ENCODE measurements at places on chromosomes 11 and 22. TPM values are rescaled to one million over a fixed set of nuclear protein-coding genes. Genes with fewer than 3 reads are reported as not detected.
A peak's percentile ranks its signal among the peaks of the same experiment; 100 is the strongest.

DNA sequence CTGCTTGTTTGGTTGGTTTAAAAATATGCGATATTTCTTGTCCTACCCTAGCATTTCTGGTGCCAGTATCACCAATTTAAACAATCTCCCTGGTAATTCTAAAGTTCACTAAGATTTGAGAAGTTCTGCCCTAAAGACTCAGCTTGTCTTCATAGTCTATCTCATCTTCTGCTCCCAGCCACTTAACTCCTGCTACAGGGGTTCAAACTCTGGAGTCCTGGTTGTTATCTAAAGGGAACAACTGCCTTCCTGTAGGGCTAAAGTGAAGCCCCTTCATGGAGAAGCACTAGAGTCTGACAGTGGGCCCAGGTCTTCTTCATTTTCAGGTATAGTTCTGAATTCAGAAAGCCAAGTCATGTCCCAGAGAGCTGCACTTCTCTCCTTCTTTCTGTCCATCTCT, 73.2 kb downstream of the CTNND1 start:
- DNase-seq: no peak
- H3K27ac ChIP-seq: no peak overlapping the region
- H3K4me1 ChIP-seq: no peaks in the 10 kb centered on the region
- H3K4me3 ChIP-seq: no peak overlapping the region
- H3K27me3 ChIP-seq: no peaks in the 10 kb centered on the region
- H3K36me3 ChIP-seq: no peaks in the 10 kb centered on the region

DNA sequence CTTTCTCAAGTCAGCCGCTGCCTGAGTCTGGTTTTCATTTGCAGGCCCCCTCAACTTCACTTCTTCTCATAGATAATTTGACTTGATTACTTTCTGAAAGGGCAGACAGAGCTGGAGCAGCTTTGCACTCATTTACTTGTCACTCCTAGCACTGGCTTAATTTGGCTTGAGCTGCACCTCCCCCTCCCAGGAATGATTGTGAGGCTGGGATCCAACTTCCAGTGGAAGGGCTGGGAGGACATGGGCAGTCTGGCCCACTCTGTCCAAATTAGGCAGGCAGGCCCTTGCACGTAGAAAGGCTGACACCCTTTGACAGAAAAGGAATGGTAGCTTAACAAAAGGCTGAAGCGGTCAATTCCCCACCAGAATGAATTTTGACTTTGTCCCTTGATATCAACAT, 453.9 kb downstream of the ETS1 start:
- H3K27ac ChIP-seq: no peak overlapping the region
- no peak for DNase-seq
- H3K4me3 ChIP-seq: no peak overlapping the region

DNA sequence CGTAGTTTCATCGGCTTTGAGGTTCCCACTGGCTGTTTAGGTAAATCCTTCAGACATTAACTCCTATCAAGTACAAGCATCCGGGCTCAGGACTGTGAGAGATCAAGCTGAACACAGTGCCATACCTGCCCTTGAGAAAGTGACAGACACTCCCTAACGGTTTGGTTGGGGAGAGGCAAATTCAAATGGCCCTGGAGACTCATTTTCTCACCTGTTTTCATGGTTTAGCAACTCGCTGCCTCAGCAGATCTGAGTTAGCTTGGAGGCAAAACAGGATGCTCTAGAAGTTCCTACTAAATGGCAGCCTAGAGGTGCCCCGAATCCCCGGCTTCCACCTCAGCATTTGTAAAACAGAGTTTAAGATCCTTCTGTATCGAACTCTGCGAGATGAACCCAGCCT, 3.6 kb upstream of the FBXO3 start:
- H3K36me3 ChIP-seq: no peaks in the 10 kb centered on the region
- H3K27me3 ChIP-seq: no peaks in the 10 kb centered on the region
- no peak for DNase-seq
- H3K4me1 ChIP-seq: peaks cover under 1% of the 10 kb centered on the region

- H3K36me3 ChIP-seq: no peaks in the 10 kb centered on the region
- H3K27me3 ChIP-seq: no peaks in the 10 kb centered on the region
- H3K4me3 ChIP-seq: no peak overlapping the region
- no peak overlapping the region for H3K27ac ChIP-seq
These were observed 47.2 kb downstream of the LRFN4 start for GRCh38 chr11:66904055-66904454.

DNA sequence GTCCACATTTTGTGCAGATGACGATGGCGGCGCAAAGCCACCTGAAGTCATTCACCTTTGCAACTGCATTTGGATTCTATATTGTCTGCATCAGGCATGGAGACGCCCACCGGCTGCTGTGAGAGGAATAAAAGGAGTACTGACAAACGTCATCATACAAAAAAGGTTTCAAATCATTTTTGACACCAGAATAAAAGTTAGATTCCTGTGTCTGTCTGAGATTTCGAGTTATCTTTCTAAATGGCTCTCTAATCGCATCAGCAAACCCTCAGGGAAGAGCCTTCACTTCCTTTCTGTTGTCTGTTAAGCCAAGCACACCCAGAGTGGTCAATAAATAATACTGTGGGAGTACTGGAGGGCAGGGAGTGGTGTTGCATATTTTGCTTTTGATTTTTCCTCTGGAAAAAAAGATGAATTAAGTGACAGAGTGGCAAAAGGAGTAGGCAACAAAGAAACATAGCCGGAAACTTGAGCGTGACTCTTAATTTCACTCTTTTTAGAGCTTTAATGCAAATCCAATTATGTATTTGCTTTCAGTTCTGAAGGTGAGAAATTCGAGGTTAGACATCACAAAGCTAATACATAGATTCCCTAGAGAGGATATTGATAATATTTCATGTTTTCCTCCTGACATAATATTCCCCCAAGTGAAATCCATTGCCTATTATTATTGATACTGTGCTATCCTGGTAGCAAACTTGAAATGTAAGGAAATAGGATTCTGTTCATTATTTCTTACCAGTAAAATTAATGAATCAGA, 150.8 kb upstream of the MTMR2 start:
- no peaks in the 10 kb centered on the region for H3K36me3 ChIP-seq
- H3K4me1 ChIP-seq: peaks cover 3% of the 10 kb centered on the region
- H3K27ac ChIP-seq: peak overlapping the region; percentile 58
- no peak for DNase-seq

- H3K4me1 ChIP-seq: no peaks in the 10 kb centered on the region
- no peak overlapping the region for H3K27ac ChIP-seq
- no peak overlapping the region for H3K4me3 ChIP-seq
These were observed 3.3 kb downstream of the C2CD2L start for GRCh38 chr11:119110439-119110838.

- no peaks in the 10 kb centered on the region for H3K27me3 ChIP-seq
- no peak overlapping the region for H3K4me3 ChIP-seq
- H3K4me1 ChIP-seq: no peaks in the 10 kb centered on the region
- DNase-seq: peak; percentile 31
These were observed 17.0 kb downstream of the KCNC1 start for GRCh38 chr11:17751558-17751957.

DNA sequence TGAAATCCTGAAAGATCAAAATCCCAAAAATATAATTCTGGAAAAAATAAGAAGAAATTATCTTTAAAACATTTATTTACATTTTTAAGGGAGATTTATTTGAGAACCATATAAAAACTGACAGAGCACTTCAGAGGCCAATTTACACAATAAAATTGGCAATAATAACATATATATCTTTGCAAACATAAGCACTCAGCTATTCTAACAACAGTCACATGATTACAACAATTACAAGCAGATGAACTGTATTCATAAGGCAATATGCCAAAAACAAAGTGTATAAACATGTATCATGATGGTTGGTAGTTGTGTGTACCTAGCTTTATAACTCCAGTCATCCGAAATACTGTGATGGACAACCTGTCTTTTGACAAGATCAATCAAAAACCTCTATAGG, 17.7 kb upstream of the RASSF10 start:
- no peaks in the 10 kb centered on the region for H3K27me3 ChIP-seq
- no peaks in the 10 kb centered on the region for H3K4me1 ChIP-seq
- H3K27ac ChIP-seq: no peak overlapping the region
- no peaks in the 10 kb centered on the region for H3K36me3 ChIP-seq

GRCh38 chr22:48951836-48952235, 875.8 kb downstream of the BRD1 start:
- no peaks in the 10 kb centered on the region for H3K4me1 ChIP-seq
- H3K27me3 ChIP-seq: peaks cover 7% of the 10 kb centered on the region
- H3K36me3 ChIP-seq: no peaks in the 10 kb centered on the region
- no peak overlapping the region for H3K4me3 ChIP-seq
- no peak for DNase-seq

DNA sequence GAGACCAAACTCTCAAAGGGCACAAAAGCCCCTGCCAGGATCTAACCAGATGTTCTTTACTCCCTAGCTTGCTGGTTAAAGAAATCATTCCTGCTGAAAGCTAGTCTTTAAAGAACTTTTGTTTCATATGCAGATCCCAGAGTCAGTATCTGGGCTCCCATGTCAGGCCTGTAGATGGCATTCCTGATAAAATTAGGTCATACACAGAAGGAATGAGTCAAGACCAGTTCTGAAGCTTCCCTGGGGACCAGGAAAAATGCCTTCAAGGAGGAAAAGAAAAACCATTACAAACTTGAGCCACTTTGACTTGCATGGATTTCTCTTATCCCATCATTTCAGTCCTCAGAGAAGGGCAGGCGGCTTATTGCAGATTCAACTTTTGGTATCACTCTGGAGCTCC, 5.9 kb downstream of the DBX1 start:
- H3K27me3 ChIP-seq: peaks cover 11% of the 10 kb centered on the region
- H3K27ac ChIP-seq: no peak overlapping the region
- no peaks in the 10 kb centered on the region for H3K36me3 ChIP-seq
- DNase-seq: no peak
- H3K4me3 ChIP-seq: no peak overlapping the region

DNA sequence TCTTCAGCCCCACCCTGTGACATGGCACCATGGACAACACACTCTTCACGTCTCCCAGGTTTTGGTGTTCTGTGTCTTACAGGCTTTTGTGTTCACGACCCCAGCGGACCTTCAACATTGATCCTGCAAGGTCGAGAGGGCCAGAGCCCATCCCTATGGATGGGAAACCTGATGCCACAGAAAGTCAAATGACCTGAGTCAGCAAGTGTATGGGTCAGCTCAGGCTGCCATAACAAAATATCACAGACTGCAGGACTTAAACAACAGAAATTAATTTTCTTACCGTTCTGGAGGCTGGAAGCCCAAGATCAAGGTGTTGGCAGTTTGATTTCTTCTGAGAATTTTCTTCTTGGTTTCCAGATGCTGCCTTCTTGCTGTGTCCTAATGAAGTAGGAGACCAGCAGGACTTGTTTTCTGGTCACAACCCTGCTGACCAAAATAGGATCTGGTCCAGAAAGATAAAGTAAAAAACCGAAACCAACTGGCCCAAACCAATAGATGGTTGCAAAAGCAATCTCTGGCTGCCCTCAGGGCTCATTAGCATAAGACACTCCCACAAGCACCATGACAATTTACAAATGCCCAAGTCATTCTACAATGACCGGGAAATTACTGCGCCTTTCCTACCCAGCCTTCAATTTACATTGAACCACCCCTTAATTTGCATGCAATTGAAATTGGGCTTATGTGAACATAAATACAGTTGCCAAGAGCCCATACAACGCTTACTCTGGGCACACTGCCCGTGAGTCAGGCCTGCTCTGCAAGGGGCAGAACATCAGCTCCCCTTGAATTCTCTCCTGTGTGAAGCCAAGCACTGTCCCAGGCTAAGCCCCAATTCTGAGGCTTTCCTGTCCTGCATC, 113.9 kb downstream of the RPS6KA4 start:
- H3K27ac ChIP-seq: peak overlapping the region; percentile 42
- no peaks in the 10 kb centered on the region for H3K27me3 ChIP-seq
- no peaks in the 10 kb centered on the region for H3K36me3 ChIP-seq
- H3K4me1 ChIP-seq: peaks cover 2% of the 10 kb centered on the region
- DNase-seq: peak; percentile 56

GRCh38 chr22:39360242-39360641, 10.5 kb downstream of the SYNGR1 start:
- H3K4me1 ChIP-seq: no peaks in the 10 kb centered on the region
- no peak for DNase-seq
- H3K4me3 ChIP-seq: no peak overlapping the region
- peak overlapping the region; percentile 51 for H3K27ac ChIP-seq

- DNase-seq: no peak
- H3K27me3 ChIP-seq: no peaks in the 10 kb centered on the region
- H3K4me1 ChIP-seq: no peaks in the 10 kb centered on the region
- no peaks in the 10 kb centered on the region for H3K36me3 ChIP-seq
These were observed 67.8 kb downstream of the FAM168A start for GRCh38 chr11:73530109-73530508.

GRCh38 chr11:83042964-83043711, 28.6 kb downstream of the RAB30 start:
- H3K27ac ChIP-seq: no peak overlapping the region
- no peaks in the 10 kb centered on the region for H3K27me3 ChIP-seq
- no peak for DNase-seq
- H3K36me3 ChIP-seq: no peaks in the 10 kb centered on the region
- H3K4me3 ChIP-seq: no peak overlapping the region

DNA sequence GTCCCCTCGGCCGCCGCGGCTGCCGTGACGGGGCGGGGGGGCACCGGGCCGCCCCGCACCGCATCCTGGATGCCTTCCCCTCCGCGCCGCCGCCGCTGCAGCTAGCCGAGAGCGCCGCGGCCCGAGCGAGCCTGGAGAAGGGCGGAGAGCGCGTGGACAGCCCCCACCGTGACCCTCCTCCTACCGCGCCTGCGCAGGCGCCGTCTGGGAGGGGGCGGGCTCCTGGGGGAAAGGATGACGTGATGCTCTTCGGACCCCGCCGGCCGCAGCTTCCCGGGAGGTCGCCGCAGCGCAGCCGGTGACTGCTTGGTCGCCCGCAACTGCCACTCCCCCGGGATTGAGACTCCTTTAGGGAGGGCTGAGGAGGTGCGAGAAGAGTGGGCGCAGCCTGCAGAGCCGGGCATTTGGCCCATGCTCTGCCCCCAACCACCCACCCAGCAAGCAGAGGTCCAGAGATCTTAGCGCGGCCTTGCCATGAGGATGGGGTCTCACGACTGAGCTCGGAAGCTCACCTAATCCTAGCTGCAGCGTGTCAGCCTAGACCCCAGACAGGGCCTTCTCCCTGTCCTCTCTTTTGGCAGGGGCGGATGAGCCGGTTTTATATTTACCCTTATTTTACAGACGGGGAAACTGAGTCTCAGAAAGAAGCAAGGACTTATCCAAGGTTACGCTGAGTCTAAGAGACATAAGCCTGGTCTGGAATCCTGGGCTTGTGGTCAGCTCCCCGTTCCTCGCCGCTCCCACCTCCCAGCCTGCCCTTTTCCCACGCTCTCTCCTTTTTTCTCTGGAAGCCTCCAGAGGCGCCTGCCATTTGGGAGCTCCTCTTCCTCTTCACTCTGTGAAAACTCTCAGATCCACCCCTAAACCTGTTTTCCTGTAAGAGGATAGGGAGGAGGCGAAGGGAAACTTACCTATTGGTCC, at the start of gene DENND5A:
Gene DENND5A (minus strand): TSS at position 140 of the 921 bp plus-strand sequence. CDS start 281 bp downstream, outside the sequence.
- H3K27me3 ChIP-seq: no peaks in the 10 kb centered on the region
- no peaks in the 10 kb centered on the region for H3K36me3 ChIP-seq
- H3K27ac ChIP-seq: peak within 1 kb of the TSS; percentile 99
- peaks cover 6% of the 10 kb centered on the region for H3K4me1 ChIP-seq
- DNase-seq: peak; percentile 87

Gene SLC22A6
- total RNA-seq: not detected

Gene CABP7
- 3.6 TPM for total RNA-seq

Gene DDTL
- 0.79 TPM for total RNA-seq

Gene LIPT2
- 4.1 TPM for total RNA-seq

Gene PNPLA2
- 93.4 TPM for total RNA-seq

Gene NCAM1
- total RNA-seq: 1.2 TPM

Gene UBQLN3
- 0.31 TPM for total RNA-seq

Gene FREY1
- total RNA-seq: 0.32 TPM

Gene TUB
- total RNA-seq: 1.6 TPM

Gene RFPL3
- total RNA-seq: not detected
